ENCODE measurements at places on chromosomes 1 and 21. TPM values are rescaled to one million over a fixed set of nuclear protein-coding genes. Genes with fewer than 3 reads are reported as not detected.

RIPPLY3 gene
- total RNA-seq: not detected

TOE1 gene
- 5.6 TPM for total RNA-seq

PYCR2 gene
- 38.6 TPM for total RNA-seq

PRPF38A gene
- total RNA-seq: 15.0 TPM

PDC gene
- 0.38 TPM for total RNA-seq

CCSAP gene
- total RNA-seq: 16.3 TPM

NBPF10 gene
- 3.1 TPM for total RNA-seq

CDA gene
- not detected for total RNA-seq

HSD3B2 gene
- not detected for total RNA-seq

ESRRG gene
- not detected for total RNA-seq

IGSF3 gene
- total RNA-seq: 0.85 TPM

ILDR2 gene
- total RNA-seq: under 0.01 TPM

CYP4A11 gene
- not detected for total RNA-seq

FAM110D gene
- under 0.01 TPM for total RNA-seq

FCRL4 gene
- total RNA-seq: not detected

OPTC gene
- total RNA-seq: not detected

SCAMP3 gene
- 32.1 TPM for total RNA-seq

PCAT6 gene
- not detected for total RNA-seq

ATP1A2 gene
- total RNA-seq: 0.28 TPM

C1orf116 gene
- not detected for total RNA-seq

SELENBP1 gene
- 19.7 TPM for total RNA-seq

KIF26B gene
- 9.3 TPM for total RNA-seq

ANKRD13C gene
- total RNA-seq: 24.7 TPM

PEAR1 gene
- 9.2 TPM for total RNA-seq

LDLRAD1 gene
- not detected for total RNA-seq

APOBEC4 gene
- not detected for total RNA-seq

PAQR6 gene
- 0.19 TPM for total RNA-seq

SLC9C2 gene
- not detected for total RNA-seq

SPRR2F gene
- total RNA-seq: not detected

ECM1 gene
- total RNA-seq: 13.8 TPM

LCE3E gene
- not detected for total RNA-seq

CASQ1 gene
- under 0.01 TPM for total RNA-seq

OR2M3 gene
- not detected for total RNA-seq

ADGRL2 gene
- 226 TPM for total RNA-seq
